ENCODE measurements at places on chromosomes 7 and 10.

DNA sequence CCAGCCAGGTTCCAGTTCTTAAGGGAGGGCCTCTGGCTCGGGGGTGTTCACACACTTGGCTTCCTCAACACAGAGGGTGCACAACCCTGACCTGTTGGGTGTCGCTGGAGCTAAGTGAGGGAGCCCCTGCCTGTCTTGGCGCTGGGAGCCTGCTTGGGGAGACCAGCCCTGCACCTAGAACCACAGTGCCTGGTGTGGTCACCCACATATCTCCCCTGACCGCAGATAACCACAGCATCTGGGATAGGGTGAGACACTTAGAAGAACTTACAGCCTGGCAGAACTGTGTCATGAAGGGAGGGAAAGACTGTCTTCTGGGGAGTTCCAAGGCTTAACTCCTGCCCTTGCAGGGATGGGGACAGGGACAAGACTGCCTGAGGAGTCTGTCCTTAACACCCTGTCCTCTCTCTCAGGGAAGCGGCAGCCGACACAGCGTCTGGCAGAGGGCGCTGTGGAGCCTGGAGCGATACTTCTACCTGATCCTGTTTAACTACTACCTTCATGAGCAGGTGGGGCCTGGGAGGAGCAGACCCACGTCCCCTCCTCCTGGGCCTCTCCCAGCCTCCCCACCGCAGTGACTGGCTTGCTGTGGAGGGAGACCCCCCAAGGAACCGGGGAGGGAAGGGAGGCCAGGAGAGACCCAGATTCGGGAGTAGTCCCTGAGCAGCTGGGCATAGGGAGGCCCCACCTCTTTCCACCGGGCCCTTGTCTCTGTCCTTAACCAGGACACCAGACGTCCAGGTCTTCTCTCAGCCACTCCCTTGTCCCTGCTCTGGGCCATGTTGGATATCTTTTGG is 59.0 kb downstream of the PALD1 start:
- no peak for DNase-seq

- DNase-seq, result peak; percentile 95
These were observed 918 bp downstream of the CALHM2 start for GRCh38 chr10:103451091-103451813.

DNA sequence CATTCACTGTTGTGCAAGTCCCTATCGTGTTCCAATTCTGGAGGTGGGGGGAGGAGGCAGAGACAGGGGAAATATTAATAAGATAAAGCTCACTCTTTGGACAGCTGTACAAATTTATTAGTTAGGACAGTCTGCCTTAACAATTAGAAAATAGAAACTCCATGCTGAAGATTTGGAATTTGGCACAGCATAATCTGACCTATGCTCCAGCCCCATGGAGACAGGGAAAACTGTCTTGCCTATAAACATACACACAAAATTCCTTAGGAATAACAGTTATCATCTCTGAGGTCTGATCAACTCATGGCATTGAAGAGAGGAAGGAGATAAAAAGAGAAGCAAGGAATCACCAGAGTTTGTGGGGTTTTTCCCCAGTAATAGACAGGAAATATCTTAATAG is 335.4 kb upstream of the MEOX2 start:
- DNase-seq, result no peak

DNA sequence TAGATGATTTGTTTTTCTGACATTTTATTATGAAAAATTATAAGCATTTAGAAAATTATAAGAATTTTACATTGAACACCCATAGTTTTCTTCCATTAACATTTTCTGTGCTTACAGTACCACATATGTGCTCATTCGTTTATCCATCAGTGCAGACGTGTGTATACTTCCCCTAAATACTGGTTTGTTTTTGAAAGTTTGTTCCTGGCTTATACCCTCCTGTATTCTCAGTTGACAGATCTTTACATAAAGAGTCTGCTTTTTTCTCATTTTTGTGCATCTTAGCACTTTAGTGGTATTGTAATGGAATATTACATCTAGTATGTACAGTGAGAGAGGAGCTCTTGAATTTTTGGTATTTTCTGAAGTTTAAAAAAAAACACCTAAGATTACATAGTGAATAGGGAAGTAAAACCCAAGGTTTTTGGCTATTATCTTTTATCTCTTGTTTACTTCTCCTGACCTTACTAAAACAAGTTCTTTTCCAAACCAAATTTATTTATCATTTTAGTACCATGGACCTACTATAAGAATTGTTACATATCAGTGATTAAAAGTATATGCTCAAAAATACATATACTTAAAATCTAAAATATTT is 8.1 kb downstream of the DLD start:
- no peak for DNase-seq

DNA sequence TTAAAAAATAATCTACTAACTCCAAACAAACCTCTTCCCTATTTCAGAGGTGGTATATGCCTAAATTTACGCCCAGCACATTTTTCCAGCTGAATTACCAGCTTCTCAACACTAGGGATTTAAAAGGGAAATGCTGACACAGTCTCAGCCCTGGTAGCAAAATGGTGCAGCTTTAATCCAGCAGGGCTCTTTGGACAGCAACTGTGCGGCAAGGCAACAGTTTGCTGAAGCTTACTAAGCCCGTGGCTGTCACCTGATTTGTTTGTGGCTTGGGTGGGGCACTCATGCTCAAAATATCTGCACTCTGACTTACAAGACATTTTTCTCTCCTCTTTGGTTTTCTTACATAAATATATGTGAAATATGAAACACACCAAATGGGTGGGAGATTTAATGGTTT is 206.7 kb downstream of the POU6F2 start:
- DNase-seq, result no peak

GRCh38 chr7:29237489-29237888 is 42.9 kb downstream of the CHN2 start:
- DNase-seq, result no peak

GRCh38 chr10:32445036-32445435 is 904 bp upstream of the CCDC7 start:
- DNase-seq, result no peak

- DNase-seq, result no peak
These were observed 89.0 kb downstream of the NKX6-2 start for GRCh38 chr10:132696728-132697577.

GRCh38 chr7:2763597-2763996 is 75.6 kb downstream of the AMZ1 start:
- DNase-seq, result no peak

DNA sequence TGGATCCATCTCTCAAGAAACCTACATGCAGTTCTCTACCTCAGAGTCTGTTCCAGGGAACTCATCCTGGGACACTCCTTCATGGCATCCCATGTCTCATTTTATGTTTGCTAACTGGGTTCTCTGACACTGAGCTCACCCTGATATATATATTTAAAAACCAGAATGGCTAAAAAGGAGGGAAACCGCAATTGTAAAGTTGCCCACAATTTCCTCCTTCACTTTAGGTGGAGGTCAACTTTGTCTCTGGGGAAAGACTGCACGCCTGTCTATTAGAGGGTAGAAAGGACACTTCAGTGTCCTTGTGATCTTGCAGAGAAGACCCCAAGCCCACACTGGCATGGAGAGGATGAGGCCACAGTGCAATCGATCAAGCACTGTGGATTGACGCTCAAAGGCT is 131.7 kb downstream of the TEX36 start:
- no peak for DNase-seq

GRCh38 chr7:157566631-157567006 is 229.8 kb downstream of the DNAJB6 start:
- DNase-seq, result no peak

DNA sequence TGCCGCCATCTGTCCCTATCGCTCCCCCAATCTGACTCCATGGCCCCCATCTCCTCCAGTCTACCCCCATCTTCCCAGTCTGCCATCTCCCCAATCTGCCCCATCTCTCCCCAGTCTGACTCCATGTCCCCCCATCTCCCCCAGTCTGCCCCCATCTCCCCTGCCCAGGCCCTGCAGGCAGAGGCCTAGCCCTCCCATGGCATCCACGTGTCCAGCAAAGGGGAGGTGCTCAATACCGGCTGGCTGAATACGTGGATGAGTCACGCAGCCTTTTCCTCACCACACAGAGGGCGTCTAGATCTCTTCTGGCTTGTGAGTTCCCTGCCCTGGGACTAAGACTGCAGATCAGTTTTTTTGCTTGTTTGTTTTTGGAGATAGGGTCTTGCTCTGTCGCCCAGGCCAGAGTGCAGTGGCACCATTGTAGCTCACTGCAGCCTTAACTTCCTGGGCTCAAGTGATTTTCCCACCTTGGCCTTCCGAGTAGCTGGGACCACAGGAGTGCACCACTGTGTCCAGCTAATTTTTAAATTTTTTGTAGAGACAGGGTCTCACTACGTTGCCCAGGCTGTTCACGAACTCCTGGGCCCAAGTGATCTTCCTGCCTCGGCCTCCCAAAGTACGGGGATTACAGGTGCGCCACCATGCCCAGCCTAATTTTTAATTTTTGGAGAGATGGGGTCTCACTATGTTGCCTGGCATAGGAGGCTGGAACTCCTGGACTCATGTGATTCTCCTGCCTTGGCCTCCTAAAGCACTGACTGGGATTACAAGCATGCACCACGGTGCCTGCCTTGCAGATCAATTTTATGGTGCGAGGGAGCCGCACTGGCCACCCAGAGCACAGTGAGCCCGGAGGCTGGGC is 15.3 kb upstream of the GPR146 start:
- DNase-seq, result peak; percentile 96

GRCh38 chr10:33869028-33869427 is 534.6 kb upstream of the NRP1 start:
- DNase-seq, result no peak

DNA sequence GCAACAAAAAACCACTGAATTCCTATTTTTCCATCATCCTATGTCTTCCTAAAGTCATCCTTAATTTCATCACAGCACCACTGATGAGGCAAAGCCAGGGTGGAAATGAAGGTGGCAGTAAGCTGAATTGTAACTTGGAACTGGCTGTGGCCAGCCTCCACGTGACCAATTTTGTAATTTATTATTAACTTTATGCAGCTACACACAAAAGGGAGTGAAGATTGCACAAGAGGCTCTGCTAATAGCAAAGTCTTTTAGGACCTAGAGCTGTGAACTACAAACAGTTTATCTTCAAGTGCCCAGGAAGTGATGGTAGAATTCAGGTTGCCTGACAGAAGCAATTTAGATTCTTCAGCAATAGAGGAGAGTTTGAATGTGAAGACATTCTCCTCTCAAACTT is 176.4 kb downstream of the CCDC71L start:
- no peak for DNase-seq

DNA sequence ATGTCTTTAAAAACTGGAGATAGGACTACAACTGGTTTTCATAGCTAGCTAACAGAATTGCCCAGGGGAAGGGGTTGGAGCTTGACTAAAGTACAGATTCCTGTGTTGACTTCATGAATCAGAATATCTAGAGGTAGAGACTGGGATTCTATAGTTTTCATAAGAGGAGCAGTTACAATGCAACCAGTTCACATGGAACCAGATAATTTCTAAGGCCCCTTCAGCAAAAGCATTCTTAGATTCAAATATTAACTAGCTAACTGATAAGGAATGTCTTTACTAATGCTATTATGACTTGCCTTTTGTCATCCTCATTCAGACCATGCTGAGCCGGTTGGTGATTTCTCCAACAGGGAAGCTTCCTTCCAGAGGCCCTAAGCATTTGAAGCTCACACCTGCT is 5.7 kb downstream of the WEE2 start:
- DNase-seq, result no peak

DNA sequence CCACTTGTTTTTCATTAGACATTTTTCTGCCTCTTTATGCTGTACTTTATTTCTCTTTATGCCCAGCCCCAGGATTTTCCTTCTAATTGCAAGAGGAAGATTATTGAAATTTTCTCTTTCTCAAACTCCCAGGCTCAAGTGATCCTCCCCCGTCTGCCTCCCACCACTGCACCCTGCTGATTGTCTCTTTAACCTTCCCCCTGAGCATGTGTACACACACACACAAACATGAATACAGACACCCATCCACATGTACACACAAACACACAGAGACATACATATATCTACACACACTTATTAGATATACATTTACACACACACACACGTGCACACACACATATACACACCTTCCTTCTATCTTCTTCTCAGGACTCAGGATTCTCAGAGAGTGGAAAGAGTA is 37.3 kb upstream of the MAP3K8 start:
- DNase-seq, result no peak

- DNase-seq, result no peak
These were observed 80.5 kb downstream of the KCNMA1 start for GRCh38 chr10:77556990-77557601.

- no peak for DNase-seq
These were observed 31.5 kb downstream of the PRKAR2B start for GRCh38 chr7:107075863-107076574.

DNA sequence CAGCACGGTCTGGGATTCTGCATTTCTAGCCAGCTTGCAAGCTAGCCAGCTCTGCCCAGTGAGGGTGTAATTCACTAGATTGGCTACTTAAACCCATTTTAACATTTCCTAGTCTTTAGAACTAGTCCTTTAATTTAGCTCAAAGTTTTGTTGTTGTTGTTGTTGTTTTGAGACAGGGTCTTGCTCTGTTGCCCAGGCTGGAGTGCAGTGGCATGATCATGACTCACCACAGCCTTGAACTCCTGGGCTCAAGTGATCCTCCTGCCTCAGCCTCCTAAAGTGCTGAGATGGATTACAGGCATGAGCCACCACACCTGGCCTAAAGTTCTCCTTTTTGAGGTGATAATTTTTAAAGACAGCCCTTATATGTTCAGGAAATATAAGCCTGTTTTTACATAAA is 94.1 kb downstream of the BMPR1A start:
- DNase-seq, result no peak

- no peak for DNase-seq
These were observed 61.3 kb upstream of the UCN3 start for GRCh38 chr10:5303504-5303903.

GRCh38 chr7:49783446-49783845 is 10.0 kb downstream of the VWC2 start:
- no peak for DNase-seq

DNA sequence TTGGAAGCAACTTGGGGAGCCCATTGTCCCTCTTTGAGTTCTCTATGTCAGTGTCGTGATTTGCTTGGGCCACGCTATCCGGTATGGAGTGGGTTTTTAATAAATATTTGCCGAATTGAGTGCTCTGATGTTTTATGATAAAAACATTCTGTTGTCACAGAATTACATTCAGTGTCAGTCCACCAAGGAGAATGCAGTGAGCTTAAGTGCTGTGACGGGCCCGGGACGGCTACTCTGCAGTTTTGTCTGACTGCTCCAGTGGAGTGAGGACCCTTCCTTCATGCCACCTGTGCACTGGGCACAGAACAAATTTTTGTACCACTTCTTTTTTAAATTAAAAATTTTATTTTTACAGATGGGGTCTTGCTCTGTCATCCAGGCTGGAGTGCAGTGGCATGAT is 76.0 kb downstream of the CARD11 start:
- no peak for DNase-seq

DNA sequence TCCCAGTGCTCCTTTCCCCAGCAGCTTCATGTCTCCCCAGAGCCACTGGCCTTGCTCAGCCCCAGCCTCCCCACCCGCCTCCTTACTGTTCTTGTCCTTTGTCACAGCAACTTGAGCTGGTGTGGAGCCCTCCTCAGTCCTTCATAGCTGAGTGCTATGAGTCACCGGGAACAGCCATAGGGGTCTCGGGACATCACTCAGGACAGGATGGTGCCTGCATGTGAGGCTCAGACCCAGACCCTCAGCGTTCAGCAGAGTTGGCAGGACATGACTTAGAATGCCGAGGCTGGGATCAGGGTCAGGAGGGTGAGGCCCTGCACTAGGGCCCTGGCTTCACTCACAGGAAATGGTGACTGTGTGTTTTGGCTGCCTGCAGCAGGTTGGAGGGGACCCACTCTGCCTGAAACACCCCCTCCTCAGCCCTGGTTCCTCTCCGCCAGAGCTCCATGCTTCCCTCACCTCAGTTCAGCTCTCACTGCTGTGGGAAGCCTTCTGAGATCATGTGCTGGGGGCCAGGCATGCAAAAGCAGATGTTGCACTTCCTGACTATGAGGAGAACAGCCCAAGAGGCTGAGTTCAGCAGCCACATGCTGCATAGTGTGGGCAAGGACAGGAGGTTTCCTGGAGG is 40.7 kb upstream of the GJD4 start:
- DNase-seq, result no peak

All from vagina (tissue), 2 donors.